Activated T-cell treated with anti-CD3 and anti-CD28 coated beads for 4 hours (primary cell): ENCODE measurements at places on chromosomes 12 and 14.

DNA sequence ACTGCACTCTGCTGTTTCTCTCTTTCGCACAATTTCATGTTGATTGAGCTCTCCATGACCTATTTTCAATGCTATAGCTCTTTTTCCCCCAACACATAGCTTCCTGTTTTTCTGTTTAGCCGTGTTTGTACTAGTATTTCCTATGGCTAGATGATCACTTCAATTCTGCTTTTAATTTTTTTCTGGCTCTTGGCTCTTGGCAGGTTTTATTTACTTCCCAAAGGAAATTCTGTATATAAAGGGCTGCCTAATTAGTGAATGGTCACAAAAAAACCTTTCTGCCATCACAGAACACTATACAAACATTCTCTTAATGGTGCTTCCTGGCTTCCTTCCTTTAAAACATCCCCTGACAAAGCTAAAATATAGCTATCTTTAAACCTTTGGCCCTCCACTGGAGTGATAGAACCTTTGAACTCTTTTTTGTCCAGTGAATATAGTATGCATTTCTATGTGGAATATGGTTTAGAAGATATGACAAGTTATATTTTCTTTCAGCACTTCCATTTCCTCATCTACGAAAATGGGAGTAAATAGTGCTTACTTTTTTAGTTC, 88.2 kb downstream of the RASSF9 start:
- DNase-seq = no peak

- DNase-seq = no peak
Observed at GRCh38 chr12:24281341-24281740, 331.9 kb upstream of the SOX5 start.

GRCh38 chr12:43964033-43964432, 128.2 kb downstream of the TMEM117 start:
- DNase-seq = no peak

- DNase-seq = no peak
Observed at GRCh38 chr12:113955109-113955970, 10.8 kb downstream of the RBM19 start.

GRCh38 chr12:48420039-48420775, 52.2 kb upstream of the ANP32D start:
- no peak for DNase-seq

DNA sequence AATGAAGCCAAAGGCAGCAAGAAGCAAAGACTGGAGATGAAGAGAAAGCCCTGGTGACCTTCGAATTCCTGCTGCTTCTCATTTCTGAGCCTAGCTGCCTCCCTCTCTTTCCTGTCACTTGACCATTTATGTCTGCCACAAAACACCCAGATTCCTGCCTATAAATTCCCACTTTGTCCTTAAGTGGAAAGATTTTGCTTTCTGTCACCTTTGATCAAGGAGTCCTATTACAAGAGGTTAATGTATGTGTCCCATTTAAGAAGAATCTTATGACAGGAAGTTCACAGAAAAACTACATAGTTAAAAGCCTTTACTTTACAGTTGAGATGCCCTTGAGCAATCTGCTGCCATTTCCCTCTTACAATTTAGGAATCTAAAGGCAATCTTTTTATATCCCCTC, 155.7 kb downstream of the GALC start:
- DNase-seq = no peak

- peak; percentile 31 for DNase-seq
Observed at GRCh38 chr14:94548999-94549985, 11.9 kb upstream of the SERPINA4 start.

DNA sequence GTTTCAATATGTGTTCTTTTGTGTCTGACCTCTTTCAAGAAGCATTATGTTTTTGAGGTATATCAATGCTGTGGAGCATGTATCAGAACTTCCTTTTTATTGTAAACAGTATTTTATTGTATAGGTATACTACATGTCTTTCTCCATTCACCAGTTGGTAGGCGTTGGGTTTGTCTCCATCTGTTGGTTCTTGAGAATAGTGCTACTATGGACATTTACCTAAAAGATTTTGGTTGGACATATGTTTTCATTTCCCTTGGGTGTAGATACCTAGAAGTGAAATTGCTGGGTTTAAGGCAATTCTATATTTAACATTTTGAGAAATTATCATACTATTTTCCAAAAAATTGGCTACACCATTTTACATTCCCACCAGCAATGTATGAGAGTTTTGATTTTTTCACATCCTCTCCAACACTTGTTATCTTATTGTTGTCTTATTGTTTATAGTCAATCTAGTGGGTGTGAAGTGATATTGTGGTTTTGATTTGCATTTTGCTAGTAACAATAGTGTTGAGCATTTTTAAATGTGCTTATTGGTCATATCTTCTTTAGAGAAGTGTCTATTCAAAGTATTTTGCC, 409.2 kb downstream of the IPO8 start:
- DNase-seq = no peak

GRCh38 chr12:10069976-10070375, 28.8 kb downstream of the CLEC1A start:
- DNase-seq = no peak

GRCh38 chr14:90743826-90744225, 72.4 kb downstream of the TTC7B start:
- DNase-seq = no peak

- no peak for DNase-seq
Observed at GRCh38 chr12:74538491-74539258, 1.0 kb downstream of the ATXN7L3B start.

- DNase-seq = no peak
Observed at GRCh38 chr14:32469388-32470160, 140.5 kb downstream of the AKAP6 start.

DNA sequence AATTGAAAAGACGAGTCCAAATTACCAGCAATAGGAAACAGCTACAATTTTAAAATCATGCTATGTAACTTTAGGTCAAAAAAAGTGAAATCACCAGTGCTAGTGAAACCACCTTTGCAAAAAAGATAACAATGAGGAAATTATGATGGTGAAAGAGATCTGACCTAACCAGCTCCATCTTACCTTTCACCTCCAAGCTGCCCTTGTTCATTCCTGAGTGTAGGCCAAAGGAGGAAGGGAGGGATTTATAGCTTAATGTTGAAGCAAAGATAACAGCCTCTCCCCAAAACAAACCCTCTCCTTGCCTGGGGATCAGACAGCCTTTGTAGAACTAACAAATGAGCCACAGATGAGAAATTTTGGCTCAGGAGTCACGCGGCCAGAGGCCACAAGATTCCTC, 83.2 kb upstream of the EIF5 start:
- no peak for DNase-seq

DNA sequence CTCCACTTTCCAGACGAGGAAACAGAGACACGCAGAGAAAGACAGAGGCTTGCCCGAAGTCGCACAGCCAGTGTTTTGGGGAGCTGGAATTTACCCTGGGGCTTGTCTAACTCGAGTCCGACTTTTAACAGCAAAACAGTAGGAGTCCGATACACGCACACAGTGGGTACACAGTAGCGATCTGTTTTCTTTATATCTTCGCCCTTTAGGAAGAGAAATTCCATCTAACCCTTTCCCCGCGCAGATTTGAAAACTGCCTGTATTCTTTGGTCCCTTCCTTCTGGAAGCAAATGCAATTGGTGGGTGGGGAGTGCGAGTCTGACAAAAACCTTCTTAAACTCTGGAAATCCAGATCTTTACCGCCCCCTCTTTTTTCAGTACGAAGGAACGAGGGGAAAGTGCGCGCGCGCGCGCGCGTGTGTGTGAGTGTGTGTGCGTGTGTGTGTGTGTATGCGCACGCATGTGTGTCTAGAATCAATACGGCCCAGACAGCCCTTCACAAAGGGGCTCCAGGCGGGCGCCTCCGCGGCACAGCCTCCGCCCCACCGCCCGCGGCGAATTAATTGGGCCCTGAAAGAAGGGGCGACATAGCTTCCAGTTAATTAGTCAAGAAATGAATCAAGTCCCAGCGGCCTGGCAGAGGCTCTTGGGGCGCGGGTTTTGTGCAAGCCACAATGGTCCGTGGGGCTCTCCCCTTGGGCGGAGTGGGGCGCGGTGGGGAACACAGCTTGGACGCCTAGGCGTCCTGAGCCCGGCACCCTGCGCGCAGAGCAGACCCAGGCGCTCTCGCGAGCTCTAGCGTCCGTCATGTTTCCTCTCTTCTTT, 14.0 kb upstream of the TBX3 start:
- DNase-seq = no peak

GRCh38 chr14:20667957-20668356, 16.4 kb upstream of the RNASE4 start:
- DNase-seq = no peak
